ENCODE measurements at places on chromosomes 1 and 21.

DNA sequence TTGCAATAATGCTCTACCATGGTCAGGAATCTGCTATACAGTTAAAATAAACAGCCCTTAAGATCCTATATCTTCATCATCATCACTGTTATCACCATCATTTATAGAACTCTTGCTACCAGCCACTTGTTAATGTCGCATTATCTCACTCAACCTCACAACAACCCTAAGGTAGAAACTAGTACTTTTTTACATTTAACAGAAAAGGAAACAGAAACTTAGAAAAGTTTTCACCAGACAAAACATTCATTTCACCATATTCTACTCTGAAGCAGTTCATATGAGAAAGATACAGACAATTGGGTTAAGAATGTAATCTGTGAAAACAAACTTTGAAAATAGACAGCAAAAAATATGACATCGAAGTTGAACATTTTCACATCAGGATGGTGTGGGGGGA, 262.6 kb downstream of the ATG4C start:
- DNase-seq, result no peak

- no peak for DNase-seq
Measured at GRCh38 chr21:37281579-37281978, 14.4 kb upstream of the VPS26C start.

DNA sequence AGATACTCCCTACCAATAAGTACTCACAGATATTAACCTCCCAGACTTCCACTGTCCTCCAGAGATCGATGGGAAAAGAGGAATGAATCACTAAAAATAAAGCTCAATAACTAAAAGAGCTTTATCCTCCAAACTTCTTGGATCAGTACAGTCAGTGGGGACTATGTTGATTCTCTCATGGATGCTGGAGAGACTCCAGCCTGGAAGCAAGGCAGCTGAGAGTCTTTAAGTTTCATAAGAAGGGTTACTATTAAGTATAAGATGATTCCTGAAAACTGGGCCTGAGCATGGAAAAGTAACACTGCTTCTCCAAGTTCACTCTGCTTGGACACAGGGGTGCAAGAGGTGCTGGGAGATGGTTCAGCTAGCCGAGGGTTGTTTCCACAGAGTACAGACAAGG, 6.2 kb upstream of the DDR2 start:
- no peak for DNase-seq

DNA sequence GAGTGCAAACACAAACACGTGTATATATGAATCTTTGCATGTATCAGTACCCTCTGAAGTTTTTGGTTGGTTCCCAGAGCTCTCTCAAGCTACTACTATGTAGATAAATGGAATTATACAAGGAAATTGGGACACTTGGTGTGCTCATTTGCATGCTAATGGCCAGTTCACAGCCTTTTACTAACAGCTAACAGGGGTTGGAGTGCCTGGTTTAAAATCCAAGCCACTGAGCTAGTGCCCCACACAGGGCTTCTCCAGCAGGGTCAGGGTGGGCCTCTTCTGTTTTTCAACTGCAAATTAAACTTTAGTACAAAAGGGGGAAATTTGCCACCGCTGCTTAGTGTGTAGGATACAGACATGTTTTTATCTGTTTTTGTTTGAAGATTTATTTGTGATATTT, 121.0 kb downstream of the ATP5PO start:
- no peak for DNase-seq

DNA sequence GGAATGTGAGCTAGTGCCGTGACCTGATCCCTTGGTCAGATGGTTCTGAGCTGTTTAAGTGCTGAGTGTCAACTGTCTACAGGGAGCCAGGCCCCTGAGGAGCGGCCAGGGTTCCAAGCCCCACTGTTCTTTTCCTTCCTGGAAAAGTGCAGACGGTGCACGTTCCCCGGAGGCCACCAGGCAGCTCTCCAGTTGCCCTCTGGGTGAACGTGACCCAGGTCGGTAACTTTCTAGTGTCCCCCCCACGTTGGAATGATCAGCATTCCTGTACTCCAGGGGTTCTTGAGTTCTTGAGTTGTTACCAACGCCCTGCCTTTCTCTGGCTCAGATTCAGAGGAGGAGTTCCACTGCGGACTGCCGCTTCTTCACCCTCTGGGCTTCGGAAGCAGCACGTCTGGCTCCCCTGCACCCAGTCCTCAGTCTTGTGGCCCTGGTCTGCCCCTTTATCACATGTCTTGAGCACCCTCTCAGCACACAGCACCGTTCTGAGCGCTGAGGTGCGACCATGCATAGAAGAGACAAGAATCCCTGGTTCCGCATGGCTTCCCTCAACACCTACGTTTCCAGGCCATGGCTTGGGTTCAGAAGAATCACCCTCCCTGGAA, 131.5 kb downstream of the DHRS3 start:
- no peak for DNase-seq

GRCh38 chr1:43376723-43377235, 9.0 kb upstream of the ELOVL1 start:
- no peak for DNase-seq
